IPS DF 6.9 (cell line): ENCODE measurements at places on chromosomes 2 and 18.

DNA sequence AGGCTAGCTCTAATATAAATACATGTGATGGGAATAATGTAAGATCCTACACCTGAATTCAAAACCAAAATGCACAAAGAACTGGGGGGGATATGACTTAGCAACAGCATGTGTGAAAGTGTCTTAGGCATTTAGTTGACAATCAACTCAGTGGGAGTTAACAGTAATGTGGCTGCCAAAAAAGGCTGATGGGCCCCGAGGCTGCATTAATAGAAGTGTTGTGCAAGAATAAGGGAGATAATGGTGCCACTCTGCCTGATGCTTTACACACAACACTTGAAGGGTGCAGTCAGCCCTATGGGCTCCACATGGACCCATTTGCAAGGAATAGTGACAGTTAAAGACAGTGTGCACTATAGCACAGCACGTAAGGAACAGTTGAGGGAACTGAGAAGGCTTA is 649.4 kb upstream of the ZEB2 start:
- DNase-seq = no peak

DNA sequence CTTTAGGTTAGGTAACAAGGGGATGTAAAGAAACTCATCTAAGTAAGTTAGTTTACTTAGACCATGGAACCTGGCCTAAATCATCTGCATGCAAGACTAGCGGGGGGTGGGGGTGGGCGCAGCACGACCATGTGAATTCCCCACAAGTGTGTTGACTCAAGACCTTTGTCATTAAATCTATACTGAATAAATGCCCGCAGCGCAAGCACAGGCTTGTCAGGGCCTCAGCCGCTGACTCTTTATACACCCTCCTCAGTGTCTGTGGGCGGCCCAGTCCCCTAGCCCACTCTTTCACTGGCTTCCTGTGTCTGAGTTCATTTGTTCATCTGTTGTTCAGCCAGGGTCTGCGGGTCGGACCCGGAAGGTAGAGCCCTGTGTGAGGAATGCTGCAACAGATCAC is 17.8 kb downstream of the MAP3K2 start:
- no peak for DNase-seq

DNA sequence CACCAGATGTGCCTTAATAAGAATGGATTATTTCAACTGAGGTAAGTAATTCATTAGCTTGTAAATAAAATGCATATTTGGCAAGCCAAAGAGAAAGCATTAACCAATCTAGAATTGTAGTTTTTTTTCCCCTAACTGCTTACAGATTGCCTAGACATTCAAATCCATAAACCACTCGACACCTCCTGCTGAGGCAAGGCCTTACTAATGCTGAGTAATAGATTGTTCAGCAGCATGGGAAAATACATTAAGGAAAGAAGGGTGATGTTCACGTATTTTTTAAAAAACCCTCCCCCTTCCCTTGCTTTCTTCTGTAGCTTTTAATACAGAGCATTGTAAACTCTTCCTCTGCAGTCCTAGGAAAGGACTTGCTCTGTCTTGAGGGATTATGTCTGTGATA is 17.0 kb upstream of the LINC00305 start:
- no peak for DNase-seq

DNA sequence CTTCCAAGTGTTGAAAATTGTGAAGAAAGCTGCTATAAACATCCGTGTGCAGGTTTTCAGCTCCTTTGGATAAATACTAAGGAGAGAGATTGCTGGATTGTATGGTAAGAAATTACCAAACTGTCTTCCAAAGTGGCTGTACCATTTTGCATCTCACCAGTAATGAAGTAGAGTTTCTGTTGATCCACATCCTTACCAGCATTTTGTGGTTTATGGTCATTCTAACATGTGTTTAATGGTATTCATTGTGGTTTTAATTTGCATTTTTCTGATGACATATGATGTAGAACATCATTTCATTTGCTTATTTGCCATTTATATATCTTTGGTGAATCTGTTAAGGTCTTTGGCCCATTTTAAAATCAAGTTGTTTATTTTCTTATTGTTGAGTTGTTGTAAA is 260.7 kb downstream of the SPAG16 start:
- no peak for DNase-seq

GRCh38 chr2:138090330-138090729 is 126.1 kb downstream of the HNMT start:
- no peak for DNase-seq

DNA sequence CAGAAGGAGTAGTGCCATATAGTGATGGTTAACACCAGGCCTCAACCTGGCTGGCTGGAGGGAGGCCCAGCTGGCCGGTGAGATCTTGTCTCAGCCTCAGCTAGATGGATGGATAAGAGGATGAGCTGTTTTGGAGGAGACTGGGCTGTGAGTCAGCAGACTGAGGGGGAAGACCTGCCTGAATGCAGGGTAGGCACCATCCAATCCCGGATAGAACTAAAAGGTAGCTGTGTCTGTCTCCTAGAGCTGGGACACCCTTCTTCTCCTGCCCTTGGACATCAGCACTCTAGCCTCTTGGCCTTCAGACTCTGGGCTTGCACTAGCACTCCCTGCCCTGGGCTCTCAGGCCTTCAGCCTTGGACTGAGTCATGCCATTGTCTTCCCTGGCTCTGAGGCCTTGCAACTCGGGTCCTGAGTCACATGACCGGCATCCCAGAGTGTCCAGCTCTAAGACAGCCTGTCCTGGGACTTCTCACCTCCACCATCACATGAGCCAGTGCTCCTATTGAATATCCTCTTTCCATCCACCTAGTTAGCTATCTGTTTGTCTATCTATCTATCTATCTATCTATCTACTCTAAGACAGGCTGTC is 131.3 kb downstream of the TPO start:
- DNase-seq = no peak

GRCh38 chr2:25824718-25825117 is 53.6 kb downstream of the ASXL2 start:
- no peak for DNase-seq

DNA sequence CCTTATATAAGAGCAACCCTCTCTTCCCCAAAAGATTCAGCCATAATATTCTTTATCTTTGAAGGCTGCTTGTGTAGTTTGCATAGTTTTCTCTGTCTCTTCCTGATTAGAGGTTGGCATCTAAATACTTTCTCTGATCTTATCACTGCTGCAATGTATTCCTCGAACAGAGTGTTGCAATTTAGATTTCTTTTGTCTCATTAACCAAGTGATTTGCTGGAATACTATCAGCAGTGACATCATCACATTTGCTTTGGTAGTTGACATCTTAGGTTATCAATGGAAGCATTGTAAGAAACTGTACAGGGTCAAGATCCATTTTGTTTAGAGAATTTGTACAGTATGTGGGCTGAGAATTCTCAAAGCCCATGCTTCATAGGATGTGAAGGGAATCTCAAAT is 72.0 kb upstream of the NEUROD1 start:
- DNase-seq = no peak

DNA sequence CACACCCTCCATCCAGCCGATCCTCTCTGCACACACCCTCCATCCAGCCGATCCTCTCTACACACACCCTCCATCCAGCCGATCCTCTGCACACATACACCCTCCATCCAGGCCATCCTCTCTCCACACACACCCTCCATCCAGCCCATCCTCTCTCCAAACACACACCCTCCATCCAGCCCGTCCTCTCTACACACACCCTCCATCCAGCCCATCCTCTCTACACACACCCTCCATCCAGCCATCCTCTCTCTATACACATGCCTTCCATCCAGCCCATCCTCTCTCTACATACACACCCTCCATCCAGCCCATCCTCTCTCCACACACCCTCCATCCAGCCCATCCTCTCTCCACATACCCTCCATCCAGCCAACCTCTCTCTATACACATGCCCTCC is 83.1 kb downstream of the EIPR1 start:
- no peak for DNase-seq

GRCh38 chr2:120245520-120246332 is 6.9 kb upstream of the RALB start:
- DNase-seq = no peak

- no peak for DNase-seq
Measured at GRCh38 chr18:13496691-13497281, 229.6 kb downstream of the FAM210A start.

DNA sequence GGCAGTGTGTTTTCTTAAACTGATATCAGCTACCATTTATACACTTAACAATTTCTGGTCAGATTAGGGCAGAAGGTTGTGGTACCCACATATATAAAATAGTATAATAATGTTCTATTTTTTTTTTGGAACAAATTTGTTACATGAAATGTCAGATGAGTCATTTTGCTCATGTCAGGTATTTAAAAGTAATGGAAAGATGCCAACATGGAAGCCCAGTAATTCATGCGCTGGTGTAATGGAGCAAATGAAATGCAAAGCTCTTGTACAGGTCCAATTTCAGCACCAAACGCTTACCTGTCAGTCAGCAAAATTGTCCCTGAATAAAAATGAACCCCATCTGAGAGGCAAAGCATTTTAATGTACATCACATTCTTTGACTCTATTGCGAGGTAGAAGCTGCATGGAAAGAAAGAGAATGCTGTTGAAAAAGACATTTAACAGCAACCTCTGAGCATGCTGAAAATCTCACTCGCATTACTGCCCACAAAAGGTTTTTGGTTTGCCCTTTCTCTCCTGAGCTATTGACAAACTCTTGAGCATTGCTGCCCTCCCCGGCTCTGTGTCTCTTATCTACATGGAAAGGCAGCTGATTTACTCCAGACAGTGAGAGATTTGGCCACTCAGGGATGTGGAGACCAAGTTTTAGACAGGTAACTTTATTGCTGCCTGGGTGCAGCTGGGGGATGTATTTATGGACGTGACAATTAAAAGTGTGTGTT is 217.5 kb downstream of the CAMKMT start:
- no peak for DNase-seq

DNA sequence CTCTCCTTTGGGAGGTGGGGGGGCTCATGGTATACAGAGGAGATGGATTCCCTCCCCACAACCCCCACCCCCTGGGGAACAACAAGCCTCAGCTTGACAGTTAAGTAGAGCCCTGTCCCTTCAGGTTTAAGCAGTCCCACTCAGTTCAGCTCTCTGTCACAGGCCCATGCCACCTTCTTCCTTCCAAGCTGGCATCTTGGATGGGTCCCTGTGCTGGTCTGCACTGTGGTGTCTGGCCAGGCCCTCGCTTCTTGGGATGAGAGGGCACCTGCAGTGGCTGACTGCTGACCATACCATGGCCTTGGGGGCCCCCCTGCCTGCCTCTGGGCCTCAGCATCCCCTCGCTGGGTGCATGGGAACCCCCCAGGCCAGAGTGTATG is 20.4 kb upstream of the GPR17 start:
- no peak for DNase-seq

DNA sequence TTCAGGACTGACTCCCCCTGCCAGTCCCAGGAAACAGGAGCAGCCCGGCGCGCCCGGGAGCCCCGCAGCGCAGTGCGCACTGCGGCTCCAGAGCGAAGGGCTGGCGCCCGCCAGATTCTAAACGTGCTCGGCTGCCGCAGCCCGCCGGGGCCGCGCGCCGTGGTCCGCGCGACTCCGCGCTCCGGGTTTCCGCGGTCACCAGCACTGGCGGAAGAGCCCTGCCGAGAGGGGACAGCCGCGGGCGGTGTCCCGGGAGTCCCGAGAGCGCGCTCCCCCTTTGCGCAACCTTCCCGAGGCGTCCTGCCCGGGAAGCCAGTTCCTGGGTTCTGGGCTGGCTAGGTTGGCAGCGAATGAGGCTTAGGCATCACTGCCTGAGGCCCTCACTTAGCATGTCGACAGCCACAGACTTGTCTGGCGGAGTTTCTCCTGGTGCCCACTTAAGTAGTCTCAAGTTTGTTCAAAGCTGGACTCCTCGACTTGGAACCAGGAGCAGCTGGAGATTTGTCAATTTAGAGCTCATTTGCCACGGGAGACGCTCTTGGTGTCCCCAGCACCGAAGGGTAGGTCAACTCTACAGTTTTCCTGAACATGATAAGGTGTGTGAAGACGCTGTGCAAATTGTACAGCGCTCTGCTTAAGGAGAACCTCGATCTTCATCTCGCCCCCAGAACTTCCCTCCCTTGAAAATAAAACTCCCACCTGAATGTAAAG is 1.5 kb upstream of the VSNL1 start:
- DNase-seq = no peak

- no peak for DNase-seq
Measured at GRCh38 chr2:170679607-170680079, 35.5 kb upstream of the SP5 start.

DNA sequence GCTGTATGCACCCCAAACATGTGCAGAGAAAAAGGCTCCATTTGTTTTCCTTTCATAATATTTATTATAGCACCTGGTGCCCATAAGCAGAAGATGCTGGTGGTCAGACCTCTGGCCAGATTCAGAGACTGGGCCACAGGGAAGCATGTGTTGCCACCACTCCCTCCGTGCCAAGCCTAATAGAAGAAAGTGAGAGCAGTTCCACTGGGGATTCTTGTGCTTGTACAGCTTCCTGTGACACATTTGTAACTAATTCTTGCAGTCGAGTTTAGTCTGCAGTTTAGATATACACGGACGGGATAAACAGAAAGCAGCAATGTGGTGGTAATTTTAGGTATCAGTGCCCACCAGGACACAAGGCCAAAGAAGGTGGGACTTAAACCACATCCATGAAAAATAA is 135.4 kb upstream of the PIEZO2 start:
- DNase-seq = no peak

DNA sequence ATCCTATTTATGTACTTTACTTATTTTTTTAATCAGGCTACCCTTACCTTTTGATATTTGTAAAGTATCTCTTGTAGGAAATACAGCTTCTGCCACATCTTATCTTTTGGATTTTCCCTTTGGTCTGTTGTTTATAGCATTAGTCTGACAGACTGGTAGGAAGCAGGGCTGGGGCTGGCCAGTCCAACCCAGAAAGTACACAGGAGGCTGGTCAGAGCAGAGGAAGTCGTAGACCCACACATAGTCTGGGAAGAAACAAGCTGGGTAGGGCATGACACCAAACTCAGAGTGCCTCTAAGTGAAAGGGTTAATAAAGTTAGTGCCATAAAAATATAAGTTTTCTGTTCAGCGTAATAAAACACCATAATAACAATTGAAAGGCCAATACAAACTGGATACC is 51.7 kb downstream of the BOLA3 start:
- no peak for DNase-seq

- DNase-seq = no peak
Measured at GRCh38 chr2:6071519-6071918, 379.3 kb downstream of the SOX11 start.

DNA sequence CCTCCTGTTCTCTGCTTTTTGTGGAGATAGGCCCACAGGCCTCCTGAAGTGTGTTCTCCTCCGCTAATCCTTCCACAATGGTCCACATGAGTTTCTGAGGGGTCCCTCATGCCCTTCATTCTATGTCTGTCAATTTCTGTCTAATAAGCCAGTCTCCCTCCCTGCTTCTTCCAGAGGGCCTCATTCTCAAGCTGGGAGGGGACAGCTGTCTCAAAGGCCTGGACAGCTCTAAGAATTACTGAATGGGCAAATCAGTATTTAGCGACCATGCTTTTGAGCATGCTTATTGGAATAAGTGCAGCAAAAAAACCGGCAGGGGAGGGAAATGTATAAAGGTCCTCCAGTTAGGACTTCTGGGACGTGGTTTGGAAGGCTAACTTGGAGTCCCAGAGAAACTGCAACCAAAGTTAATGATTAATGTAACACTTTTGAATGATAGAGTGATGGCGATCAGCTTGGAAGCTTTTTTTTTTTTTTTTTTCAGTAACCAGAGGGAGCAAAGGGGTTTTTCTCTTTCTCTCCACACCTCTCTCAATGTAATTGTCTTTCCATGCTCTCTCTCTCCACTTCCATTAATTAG is 890.7 kb upstream of the POU3F3 start:
- no peak for DNase-seq

GRCh38 chr2:237097911-237098702 is 12.4 kb downstream of the COPS8 start:
- no peak for DNase-seq

- DNase-seq = no peak
Measured at GRCh38 chr2:66899648-66900047, 464.7 kb downstream of the MEIS1 start.

- no peak for DNase-seq
Measured at GRCh38 chr2:103232865-103233264, 471.0 kb downstream of the TMEM182 start.
